ENCODE measurements at places on chromosomes 3 and 15.
A peak's percentile ranks its signal among the peaks of the same experiment; 100 is the strongest.

- DNase-seq, result no peak
- H3K4me1 ChIP-seq, result no peaks in the 10 kb centered on the region
- H3K27ac ChIP-seq, result no peak overlapping the region
- no peaks in the 10 kb centered on the region for H3K27me3 ChIP-seq
- H3K4me3 ChIP-seq, result no peak overlapping the region
- no peaks in the 10 kb centered on the region for H3K36me3 ChIP-seq
These were observed 142.4 kb upstream of the RGMA start for GRCh38 chr15:93231261-93231925.

DNA sequence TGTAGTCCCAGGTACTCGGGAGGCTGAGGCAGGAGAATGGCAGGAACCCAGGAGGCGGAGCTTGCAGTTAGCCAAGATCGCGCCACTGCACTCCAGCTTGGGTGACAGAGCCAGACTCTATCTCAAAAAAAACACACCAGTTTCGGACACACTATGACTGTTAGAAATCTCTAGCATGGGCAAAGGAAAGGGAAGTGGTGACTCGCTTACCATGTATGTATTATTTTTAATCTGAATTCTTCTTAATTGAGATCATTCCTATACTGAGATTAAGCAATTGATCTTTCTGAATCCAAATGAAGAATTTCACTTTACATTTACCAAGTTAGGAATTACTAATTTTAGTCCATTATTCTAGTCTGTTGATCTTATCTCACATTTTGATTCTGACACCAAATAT lies 459.2 kb upstream of the ALCAM start:
- H3K27me3 ChIP-seq, result no peaks in the 10 kb centered on the region
- H3K36me3 ChIP-seq, result no peaks in the 10 kb centered on the region
- H3K27ac ChIP-seq, result no peak overlapping the region
- H3K4me1 ChIP-seq, result no peaks in the 10 kb centered on the region

- DNase-seq, result no peak
- no peaks in the 10 kb centered on the region for H3K36me3 ChIP-seq
- H3K4me1 ChIP-seq, result no peaks in the 10 kb centered on the region
- no peak overlapping the region for H3K4me3 ChIP-seq
- H3K27ac ChIP-seq, result no peak overlapping the region
- no peaks in the 10 kb centered on the region for H3K27me3 ChIP-seq
These were observed 54.0 kb upstream of the POMGNT2 start for GRCh38 chr3:43159876-43160255.

DNA sequence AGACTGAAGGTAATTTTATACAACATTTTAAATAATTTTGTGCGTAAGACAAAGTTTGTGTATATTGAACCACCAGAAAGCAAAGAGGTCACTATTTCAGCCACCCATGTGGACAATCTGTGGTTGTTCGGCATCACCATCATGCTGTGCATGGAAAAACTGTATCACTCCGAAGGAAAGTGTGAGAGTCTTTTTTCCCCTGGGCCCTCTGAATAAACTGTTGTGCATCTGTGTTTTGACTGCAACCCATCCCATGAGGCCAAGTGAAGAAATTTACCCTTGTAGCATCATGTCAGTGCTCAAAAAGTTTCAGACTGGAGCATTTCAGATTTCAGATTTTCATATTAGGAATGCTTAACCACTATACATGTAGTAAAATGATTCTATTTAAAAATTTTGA lies 85.3 kb downstream of the IMPG2 start:
- H3K4me1 ChIP-seq, result no peaks in the 10 kb centered on the region
- no peak overlapping the region for H3K4me3 ChIP-seq
- no peak overlapping the region for H3K27ac ChIP-seq
- no peaks in the 10 kb centered on the region for H3K27me3 ChIP-seq
- DNase-seq, result no peak

DNA sequence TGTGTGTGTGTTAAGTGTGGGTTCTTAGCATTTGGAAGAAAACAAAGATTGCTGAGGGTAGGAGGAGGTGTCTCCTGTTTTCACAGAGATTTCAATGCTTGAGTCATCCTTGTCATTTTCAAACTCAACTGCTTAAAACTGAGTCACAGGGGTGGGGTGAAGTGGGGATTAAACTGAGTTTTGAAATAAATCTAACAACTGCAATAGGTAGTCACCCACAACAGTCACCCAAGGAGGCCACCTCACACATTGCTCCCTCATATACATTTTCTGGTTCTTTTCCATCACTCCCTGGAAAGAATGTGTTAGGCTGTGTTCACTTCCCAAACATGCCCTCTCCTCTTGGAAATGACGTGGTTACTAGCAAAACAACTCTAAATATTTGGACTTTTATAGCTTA lies 187.7 kb upstream of the CMC1 start:
- no peaks in the 10 kb centered on the region for H3K36me3 ChIP-seq
- H3K27me3 ChIP-seq, result no peaks in the 10 kb centered on the region
- H3K4me3 ChIP-seq, result no peak overlapping the region
- no peaks in the 10 kb centered on the region for H3K4me1 ChIP-seq
- no peak overlapping the region for H3K27ac ChIP-seq

GRCh38 chr15:30941520-30941919 lies 37.8 kb downstream of the FAN1 start:
- H3K27me3 ChIP-seq, result no peaks in the 10 kb centered on the region
- no peaks in the 10 kb centered on the region for H3K4me1 ChIP-seq
- no peak overlapping the region for H3K4me3 ChIP-seq

GRCh38 chr3:131983689-131984088 lies 51.1 kb downstream of the CPNE4 start:
- no peak overlapping the region for H3K4me3 ChIP-seq
- H3K36me3 ChIP-seq, result no peaks in the 10 kb centered on the region

DNA sequence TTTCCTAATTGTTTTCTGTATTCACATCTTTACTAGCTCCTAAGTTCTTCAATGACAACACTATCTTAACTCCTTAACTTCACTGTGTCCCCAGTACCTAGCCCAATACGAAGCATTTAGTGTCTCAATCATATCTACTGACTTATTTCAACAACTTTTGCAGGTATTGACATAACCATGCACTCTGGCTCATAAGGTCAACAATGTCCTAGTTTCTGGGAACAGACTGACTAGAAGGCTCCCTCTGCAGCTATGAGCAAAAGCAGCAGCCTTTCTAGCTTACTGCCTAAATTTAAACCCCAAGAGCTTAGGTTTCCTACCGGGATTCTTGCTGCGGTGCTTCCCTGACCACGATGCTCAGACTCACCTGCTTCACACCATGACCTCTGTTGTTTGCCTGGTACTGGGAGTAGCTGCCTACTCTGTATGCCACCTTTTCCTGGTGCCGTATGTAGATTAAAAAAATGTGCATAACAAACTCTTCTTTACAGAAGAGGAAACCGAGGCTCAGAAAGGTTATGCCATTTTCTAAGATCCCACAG lies 767.7 kb downstream of the TUSC7 start:
- no peaks in the 10 kb centered on the region for H3K36me3 ChIP-seq
- H3K27me3 ChIP-seq, result no peaks in the 10 kb centered on the region
- no peak overlapping the region for H3K27ac ChIP-seq
- no peak overlapping the region for H3K4me3 ChIP-seq
- H3K4me1 ChIP-seq, result no peaks in the 10 kb centered on the region

DNA sequence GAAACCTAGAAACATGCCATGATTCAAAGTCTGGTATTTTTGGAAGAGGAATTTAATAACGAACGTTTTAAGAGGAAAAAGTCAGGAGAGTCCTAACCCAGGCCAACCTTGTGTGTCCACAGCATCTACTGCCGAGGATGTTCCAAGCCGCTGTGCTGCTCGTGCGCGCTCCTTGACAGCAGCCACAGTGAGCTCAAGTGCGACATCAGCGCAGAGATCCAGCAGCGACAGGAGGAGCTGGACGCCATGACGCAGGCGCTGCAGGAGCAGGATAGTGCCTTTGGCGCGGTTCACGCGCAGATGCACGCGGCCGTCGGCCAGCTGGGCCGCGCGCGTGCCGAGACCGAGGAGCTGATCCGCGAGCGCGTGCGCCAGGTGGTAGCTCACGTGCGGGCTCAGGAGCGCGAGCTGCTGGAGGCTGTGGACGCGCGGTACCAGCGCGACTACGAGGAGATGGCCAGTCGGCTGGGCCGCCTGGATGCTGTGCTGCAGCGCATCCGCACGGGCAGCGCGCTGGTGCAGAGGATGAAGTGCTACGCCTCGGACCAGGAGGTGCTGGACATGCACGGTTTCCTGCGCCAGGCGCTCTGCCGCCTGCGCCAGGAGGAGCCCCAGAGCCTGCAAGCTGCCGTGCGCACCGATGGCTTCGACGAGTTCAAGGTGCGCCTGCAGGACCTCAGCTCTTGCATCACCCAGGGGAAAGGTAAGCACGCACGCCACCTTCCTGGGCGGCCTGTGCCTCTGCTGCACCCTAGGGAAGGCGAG lies 28.4 kb downstream of the PML start:
- no peak for DNase-seq
- peaks cover 8% of the 10 kb centered on the region for H3K36me3 ChIP-seq
- H3K27ac ChIP-seq, result no peak overlapping the region

DNA sequence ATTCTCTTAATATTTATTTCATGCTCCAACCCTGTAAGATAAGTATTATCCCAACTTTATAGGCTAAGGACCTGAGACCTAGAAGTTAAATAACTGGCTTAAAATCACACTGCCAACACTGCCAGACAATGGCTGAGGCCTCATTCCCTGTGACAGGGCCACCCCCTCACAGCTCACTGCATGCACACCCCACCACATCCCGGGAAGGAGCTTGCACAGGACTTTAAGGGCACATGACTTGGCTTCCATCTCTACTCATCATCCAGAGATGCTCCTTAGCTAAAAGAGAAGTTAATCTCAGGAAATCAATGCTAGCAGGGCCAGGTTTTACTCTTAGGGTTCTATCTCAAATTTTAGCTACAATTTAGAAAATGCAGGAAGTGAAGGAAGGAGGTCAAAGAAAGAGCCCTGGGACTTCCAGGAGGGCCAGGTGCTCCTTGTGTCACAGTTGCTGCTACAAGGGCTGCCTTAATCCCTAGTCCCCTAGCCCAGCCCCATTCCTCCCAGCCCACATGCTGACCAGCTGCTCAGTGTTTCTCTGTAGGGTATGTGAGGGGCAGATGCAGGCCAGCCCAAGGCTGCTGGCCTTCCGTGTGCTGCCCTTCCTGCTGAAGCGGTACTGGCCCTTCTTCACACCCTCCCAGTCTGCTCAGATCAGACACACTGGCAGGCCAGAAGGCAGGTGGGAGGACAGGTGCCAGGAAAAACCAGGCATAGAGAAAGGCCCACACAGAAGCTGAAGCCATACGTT lies 53.5 kb downstream of the WWTR1 start:
- H3K4me3 ChIP-seq, result no peak overlapping the region
- H3K36me3 ChIP-seq, result no peaks in the 10 kb centered on the region
- no peaks in the 10 kb centered on the region for H3K27me3 ChIP-seq
- H3K4me1 ChIP-seq, result no peaks in the 10 kb centered on the region
- no peak overlapping the region for H3K27ac ChIP-seq

DNA sequence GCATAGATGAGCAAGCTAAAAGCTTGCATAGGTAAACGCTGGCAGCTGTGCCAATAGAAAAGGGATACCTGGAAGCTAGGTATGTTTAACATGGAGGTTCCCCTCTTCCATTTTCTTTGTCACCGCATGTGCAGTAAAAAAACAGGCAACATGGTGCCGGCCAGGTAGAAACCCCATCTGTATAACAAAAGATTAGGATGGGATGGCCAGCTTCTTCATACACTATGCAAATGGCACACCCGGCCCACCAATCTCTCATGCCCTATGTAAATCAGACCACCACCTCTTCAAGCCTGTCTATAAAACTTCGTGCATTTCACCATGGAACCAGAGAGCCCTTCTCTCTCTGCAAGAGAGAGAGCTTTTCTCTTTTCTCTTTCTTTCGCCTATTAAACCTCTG lies 224.3 kb upstream of the P2RY1 start:
- no peak overlapping the region for H3K4me3 ChIP-seq
- no peak overlapping the region for H3K27ac ChIP-seq
- H3K27me3 ChIP-seq, result no peaks in the 10 kb centered on the region

DNA sequence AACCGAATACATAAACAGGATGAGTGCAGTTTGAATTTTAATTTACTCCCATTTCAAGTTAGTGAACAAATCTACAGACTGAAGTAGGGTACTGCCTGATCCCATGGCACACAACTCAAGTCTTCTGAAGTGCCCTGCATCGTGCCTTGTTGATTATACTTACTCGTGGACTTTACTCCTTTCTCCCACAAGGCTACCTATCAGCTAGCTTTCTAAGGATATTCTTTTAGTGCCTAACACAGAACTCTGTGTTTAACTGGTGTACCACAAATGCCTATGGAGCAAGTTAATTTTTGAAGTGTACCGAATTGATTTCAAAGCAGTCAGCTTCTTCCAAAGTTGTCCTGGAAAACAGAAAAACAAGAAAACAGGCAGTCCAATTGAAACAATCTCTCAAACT lies 119.8 kb downstream of the TNIK start:
- DNase-seq, result no peak
- H3K27me3 ChIP-seq, result no peaks in the 10 kb centered on the region
- no peaks in the 10 kb centered on the region for H3K36me3 ChIP-seq
- no peak overlapping the region for H3K27ac ChIP-seq

GRCh38 chr15:28021281-28022039 lies 77.7 kb downstream of the OCA2 start:
- H3K4me1 ChIP-seq, result no peaks in the 10 kb centered on the region
- no peak overlapping the region for H3K27ac ChIP-seq
- no peaks in the 10 kb centered on the region for H3K27me3 ChIP-seq
- peak; percentile 55 for DNase-seq

DNA sequence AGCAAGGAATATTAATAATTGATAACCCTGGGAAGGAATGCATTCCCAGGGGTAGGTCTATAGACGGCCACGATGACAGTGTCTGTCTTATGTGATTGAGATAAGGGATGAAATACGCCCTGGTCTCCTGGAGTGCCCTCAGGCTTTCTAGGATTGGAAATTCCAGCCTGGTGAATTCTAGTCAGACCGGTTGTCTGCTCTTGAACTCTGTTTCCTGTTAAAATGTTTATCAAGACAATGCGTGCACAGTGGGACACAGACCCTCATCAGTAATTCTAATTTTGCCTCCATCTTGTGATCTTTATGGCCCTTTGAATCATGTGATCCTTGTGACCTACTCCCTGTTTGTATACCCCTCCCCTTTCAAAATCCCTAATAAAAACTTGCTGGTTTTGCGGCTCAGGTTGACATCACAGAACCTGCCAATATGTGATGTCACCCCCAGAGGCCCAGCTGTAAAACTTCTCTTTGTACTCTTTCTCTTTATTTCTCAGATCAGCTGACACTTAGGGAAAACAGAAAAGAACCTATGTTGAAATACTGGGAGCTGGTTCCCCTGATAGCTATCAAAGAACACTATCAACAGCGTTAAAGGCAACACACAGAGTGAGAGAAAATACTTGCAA lies 183.3 kb downstream of the PDE8A start:
- H3K36me3 ChIP-seq, result no peaks in the 10 kb centered on the region
- no peak overlapping the region for H3K27ac ChIP-seq
- no peak overlapping the region for H3K4me3 ChIP-seq
- H3K4me1 ChIP-seq, result peaks cover 7% of the 10 kb centered on the region

GRCh38 chr15:65738649-65739048 lies 53.4 kb downstream of the DENND4A start:
- DNase-seq, result no peak
- H3K36me3 ChIP-seq, result no peaks in the 10 kb centered on the region
- no peak overlapping the region for H3K27ac ChIP-seq
- no peak overlapping the region for H3K4me3 ChIP-seq

- no peaks in the 10 kb centered on the region for H3K36me3 ChIP-seq
- H3K4me3 ChIP-seq, result no peak overlapping the region
- no peaks in the 10 kb centered on the region for H3K4me1 ChIP-seq
- peak; percentile 56 for DNase-seq
These were observed 57.2 kb downstream of the NIPA2 start for GRCh38 chr15:22895465-22896190.
